WERI-Rb-1 (cell line): ENCODE measurements at places on chromosomes 2 and 18.
A peak's percentile ranks its signal among the peaks of the same experiment; 100 is the strongest.

- no peak for DNase-seq
Measured at GRCh38 chr2:70724366-70724765, 43.6 kb downstream of the ADD2 start.

DNA sequence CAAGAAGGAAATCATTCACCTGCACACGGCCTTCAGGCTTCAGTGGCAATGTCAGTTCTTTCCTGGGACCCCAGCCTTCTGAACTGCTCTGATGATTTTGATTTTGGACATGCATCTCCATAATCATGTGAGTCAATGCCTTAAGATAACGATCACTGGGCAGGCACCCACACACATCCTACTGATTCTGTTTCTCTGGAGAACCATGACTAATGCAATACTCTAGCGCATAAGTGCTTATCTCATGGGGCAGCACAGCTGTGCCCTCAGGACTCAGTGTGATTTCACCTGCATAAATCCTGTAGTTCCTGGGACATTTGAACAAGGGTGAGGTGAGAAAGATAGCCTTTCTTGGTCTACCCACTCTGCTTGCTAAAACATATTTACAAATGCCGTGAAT is 144.6 kb downstream of the AKAIN1 start:
- DNase-seq: no peak

DNA sequence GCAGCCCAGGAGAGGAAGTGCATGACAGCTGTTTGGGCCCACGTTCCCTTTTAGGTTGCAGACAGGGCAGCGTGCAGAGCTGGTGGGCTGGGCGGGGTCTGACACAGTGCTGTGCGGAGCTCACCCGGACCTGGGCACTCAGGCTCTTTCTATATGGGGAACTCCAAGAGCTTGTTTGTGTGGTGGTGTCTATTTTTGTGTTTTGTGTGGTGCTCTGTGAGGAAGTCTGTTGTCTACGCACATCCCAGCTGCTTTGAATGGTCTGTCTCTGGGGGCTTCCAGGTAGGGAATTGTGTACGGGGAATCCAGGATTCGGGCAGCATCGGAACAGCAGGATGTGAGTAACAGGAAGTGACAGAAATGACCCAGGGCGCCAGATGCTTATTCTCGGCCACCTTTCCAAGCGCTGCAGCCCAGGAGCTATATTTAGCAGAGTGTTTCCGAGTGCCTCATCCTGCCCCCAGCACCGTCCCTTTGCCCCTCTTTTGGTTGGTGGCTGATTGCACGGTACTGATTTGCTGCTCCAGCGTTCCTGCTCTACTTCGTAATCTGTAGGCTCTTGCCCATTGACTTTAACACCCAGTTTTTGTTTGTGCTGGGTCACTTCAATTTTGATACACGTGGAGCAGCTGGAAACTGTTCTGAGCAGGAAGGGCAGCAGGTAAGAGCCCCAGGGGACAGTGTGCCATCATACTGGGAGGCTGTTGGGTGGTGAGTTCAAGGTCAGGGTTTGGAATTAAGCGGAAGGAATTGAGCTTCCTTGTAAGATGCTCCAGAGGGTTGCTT is 64.7 kb downstream of the DGKD start:
- DNase-seq: no peak

- no peak for DNase-seq
Measured at GRCh38 chr18:172361-172760, 14.0 kb downstream of the USP14 start.

DNA sequence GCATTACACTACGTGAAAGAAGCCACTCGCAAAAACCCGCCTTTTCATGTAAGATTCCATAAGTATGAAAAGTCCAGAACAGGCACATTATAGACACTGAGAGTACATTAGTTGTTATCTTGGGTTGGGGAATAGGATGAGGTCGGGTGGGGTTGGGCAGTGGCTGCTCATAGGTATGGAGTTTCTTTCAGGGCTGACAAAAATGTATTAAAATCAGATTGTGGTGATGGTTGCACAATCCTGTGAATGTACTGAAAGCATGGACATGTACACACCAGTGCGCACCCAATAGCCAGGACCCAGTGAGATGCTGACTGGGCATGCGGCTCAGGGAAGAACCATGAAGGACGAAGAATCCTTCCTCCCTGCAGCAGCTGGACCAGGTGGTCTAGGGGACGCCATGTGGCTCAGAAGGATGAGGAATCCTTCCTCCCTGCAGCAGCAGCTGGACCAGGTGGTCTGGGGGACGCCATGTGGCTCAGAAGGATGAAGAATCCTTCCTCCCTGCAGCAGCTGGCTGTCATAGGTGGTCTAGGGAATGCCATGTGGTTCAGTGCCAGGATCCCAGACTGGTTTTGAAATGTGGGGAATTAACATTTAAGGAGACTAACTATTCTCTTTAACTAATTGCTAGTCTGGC is 50.1 kb downstream of the MBP start:
- DNase-seq: no peak

DNA sequence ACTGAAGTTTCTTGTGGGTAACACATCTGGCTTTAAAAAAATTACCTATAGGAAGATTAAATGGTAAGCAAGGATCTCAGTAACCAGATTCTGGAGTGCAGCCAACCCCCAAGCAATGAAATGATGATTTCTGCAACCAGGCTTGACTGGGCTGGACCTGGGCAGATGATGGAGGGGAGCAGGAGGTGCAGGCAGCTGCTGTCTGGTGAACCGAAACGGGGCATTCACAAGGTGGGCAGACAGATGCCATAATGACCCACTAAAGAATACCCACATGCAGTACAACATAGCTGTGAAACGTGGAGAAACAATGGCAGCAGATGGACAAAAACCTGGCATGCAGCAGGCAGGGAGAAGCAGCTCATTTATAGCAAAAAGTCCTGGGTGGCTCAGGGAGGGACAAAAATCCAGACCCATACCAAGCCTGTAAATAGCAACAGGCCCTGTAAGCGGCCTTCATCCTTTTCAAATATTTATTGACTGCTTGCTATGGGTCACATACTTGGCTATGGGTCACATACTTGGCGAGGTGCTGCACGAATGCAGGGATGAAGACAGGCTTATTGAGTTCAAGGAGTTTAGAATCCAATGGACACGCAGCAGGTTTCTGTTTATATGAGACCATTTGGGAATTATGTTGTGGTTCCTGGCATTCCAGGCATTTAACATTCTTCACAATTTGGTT is 244.7 kb downstream of the HRH4 start:
- DNase-seq: no peak

DNA sequence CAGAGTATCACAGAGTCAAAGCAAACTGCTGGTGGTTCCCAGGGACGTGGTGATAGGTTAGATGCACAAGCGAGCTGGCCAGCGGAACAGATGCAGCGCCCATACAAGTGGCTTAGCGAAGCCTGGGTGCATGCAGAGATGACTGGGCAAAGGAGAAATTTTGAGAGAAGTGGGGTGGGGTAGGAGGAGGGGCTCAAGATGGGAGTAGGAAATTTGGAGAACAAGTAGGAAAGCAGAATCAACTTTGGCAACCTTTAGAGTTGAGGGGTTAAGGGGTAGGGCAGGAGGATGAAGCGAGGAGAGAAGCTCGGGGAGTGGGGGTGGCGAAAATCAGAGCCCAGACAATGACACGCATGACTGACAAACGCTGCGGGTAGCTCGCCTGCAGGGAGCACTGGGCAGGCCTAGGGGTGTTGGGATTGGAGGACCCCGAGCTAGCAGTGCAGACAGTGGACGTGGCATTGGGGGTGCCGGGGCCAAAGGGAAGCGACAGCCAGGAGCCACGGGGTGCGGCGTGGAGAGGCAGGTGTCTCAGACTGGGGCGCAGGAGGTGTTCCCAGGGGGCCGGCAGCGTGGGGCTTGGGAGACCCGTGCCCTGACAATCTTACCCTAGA is 431 bp downstream of the FAM98A start:
- DNase-seq: peak; percentile 51

GRCh38 chr2:152005607-152006006 is 93.2 kb downstream of the CACNB4 start:
- DNase-seq: no peak

- no peak for DNase-seq
Measured at GRCh38 chr18:77392321-77392720, 142.7 kb downstream of the GALR1 start.

- DNase-seq: no peak
Measured at GRCh38 chr2:137262594-137262993, 497.2 kb downstream of the THSD7B start.

DNA sequence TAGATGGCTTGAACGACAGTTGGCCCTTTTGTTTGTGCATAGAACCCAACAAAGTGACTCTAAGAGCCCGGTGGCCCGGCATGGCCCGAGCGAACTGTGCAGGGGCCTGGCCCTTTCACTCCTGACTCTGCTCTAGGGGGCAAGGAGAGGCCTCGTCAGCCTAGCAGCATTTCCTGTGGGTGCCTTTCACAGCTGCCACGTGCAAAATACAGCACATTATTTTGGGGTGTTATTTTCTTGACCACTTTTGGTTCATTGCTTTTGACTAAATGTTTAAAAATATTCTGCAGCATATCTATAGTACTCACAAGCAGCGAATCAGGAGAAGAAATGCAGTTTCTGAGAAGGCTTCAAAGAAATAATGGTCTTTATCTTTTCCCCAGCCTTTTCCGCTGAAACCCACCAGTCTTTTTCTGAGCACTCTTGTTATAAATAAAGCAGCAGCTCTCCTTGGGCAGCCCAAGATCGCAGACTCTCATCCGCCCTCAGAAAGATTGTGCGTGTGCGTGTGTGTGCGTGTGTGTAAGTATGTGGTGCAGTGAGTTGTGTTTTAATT is 31.3 kb downstream of the DGKD start:
- DNase-seq: no peak
